MCF 10A (cell line): ENCODE measurements at places on chromosomes 16 and 17. TPM values are rescaled to one million over a fixed set of nuclear protein-coding genes. Genes with fewer than 3 reads are reported as not detected.
A peak's percentile ranks its signal among the peaks of the same experiment; 100 is the strongest.

The ADAD2 gene
- total RNA-seq, result not detected in 2 replicates

The MPP3 gene
- 18.7 and 24.5 TPM in 2 replicates for total RNA-seq

The CHST5 gene
- not detected in 2 replicates for total RNA-seq

The TNFRSF13B gene
- total RNA-seq, result not detected in 2 replicates

The DBNDD1 gene
- total RNA-seq, result 3.5 TPM in 2 replicates

The GPR179 gene
- total RNA-seq, result 0.09 and 0.37 TPM in 2 replicates

The KSR1 gene
- 7.2 and 10.2 TPM in 2 replicates for total RNA-seq

The ICAM2 gene
- 0.34 TPM in 1 of 2 replicates, not detected in the other for total RNA-seq

DNA sequence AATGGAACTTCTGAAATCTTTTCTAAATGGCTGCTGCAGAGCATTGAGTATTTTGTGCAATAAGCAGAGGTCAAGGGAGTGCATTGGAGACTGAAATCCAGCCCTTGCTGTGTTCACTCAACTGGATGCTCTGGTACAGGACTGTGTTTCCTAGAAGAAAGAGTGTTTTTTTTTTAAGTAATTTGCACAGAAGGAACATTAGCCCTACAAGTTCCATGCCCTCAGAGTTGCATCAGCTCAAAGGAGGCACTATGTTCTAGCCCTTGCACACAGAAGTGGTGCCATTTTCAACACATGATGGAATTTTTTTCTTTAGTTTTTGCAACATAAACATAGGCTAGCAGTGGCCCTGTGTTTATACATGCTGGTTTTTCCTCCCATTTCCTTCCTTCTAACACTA, 144.1 kb upstream of the HLF start:
- DNase-seq, result no peak
- no peak overlapping the region for H3K27ac ChIP-seq
- no peaks in the 10 kb centered on the region for H3K27me3 ChIP-seq
- H3K4me3 ChIP-seq, result no peak overlapping the region
- no peaks in the 10 kb centered on the region for H3K4me1 ChIP-seq

- no peaks in the 10 kb centered on the region for H3K36me3 ChIP-seq
- peaks cover 8% of the 10 kb centered on the region for H3K4me1 ChIP-seq
- H3K4me3 ChIP-seq, result no peak overlapping the region
- DNase-seq, result no peak
- no peak overlapping the region for H3K27ac ChIP-seq
Measured at GRCh38 chr16:87528690-87529579, 36.1 kb upstream of the ZCCHC14 start.

- H3K4me3 ChIP-seq, result no peak overlapping the region
- H3K4me1 ChIP-seq, result peaks cover 15% of the 10 kb centered on the region
- DNase-seq, result no peak
- H3K27ac ChIP-seq, result no peak overlapping the region
Measured at GRCh38 chr16:609316-609715, 19.4 kb downstream of the RAB40C start.

- no peak overlapping the region for H3K27ac ChIP-seq
- peaks cover 6% of the 10 kb centered on the region for H3K4me1 ChIP-seq
- DNase-seq, result no peak
- no peaks in the 10 kb centered on the region for H3K27me3 ChIP-seq
- H3K36me3 ChIP-seq, result no peaks in the 10 kb centered on the region
Measured at GRCh38 chr16:82042144-82042543, 7.1 kb downstream of the HSD17B2 start.

GRCh38 chr16:72845322-72846020, 202.5 kb downstream of the ZFHX3 start:
- peaks cover 20% of the 10 kb centered on the region for H3K4me1 ChIP-seq
- no peak overlapping the region for H3K27ac ChIP-seq
- no peak for DNase-seq
- no peaks in the 10 kb centered on the region for H3K27me3 ChIP-seq

DNA sequence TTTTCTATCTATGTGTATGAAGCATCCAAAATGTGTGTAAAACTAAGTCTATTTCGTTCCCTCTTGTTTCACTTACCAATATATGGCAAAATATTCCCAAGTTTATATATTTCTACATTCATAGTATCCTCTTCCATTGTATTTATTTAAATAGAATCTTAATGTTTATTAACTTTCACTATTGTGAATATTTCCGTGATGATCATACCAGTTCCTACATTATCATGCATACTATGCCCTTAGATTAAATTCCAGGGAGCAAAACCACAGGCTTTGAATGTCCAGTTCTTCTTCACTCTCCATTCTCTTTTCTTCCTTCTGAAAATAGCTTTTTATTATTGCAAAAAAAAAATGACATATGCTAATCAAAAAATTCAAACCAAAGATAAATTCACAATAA, 4.0 kb downstream of the MAP2K6 start:
- H3K27ac ChIP-seq, result no peak overlapping the region
- peaks cover 17% of the 10 kb centered on the region for H3K4me1 ChIP-seq
- H3K27me3 ChIP-seq, result no peaks in the 10 kb centered on the region
- H3K36me3 ChIP-seq, result no peaks in the 10 kb centered on the region
- DNase-seq, result no peak
- H3K4me3 ChIP-seq, result no peak overlapping the region

DNA sequence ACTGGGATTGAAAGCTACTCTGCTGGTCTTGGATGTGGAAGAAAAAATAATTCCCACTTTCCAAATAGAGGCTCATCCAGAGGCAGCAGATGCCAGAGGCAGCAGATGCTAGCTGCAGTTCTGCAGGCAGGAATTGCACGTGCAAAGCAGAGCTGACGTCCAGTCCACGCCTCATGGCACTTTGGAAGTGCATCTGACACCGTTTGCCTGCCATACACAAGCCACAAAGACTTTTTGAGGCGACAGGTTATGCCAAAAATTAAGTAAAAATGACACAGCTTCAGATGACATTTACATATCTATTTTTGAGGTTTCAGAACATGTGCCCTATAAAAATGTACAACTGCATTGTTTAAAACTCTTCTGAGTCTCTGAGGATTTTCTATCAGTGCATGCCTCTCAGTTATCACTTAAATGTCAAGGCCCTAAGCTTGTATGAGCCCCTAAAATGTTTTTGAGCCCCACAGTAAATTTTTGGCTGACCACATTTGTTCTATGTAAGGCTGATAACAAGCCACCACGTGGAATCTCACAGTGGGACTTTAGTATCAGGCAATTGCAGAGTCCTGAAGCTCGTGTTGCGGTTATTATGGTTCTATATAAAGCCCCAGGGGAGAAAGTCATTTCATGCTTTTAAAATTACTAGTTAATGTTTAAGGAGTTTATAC, 239.2 kb downstream of the PRKCA start:
- peaks cover 17% of the 10 kb centered on the region for H3K4me1 ChIP-seq
- no peaks in the 10 kb centered on the region for H3K27me3 ChIP-seq
- peak overlapping the region; percentile 32 for H3K27ac ChIP-seq
- no peak overlapping the region for H3K4me3 ChIP-seq
- H3K36me3 ChIP-seq, result no peaks in the 10 kb centered on the region
